ENCODE measurements at places on chromosomes 3 and 15.

GRCh38 chr15:77342807-77343206 is 77.1 kb downstream of the PEAK1 start:
- no peak for DNase-seq

GRCh38 chr15:74202452-74203401 is at the start of gene STRA6:
Gene STRA6, minus strand, starts transcription at chr15:74202787. Its CDS starts 520 bp downstream, at chr15:74202267.
- DNase-seq, result no peak

- no peak for DNase-seq
Measured at GRCh38 chr3:160478338-160478737, 28.8 kb upstream of the TRIM59 start.

GRCh38 chr3:21645121-21645897 is 105.7 kb downstream of the ZNF385D start:
- DNase-seq, result peak; percentile 21

DNA sequence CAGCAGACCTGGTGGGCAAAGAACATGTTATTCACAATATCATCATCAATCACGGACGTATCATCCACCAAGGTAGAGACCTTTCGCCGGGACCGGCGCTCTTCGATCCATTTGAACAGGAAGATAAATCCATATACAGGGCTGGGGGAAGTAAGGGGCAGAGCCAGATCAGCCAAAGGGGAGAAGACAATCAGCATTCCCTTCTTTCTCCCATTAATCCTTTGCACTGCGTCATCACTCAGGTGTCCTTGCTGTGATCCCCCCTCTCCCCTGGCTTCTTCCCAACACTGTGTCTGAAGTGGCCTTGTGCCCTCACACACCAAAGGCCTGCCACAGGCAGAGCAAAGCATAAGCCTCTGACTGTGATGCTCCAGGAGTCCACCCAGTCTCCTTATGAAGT is 36.4 kb downstream of the SEMA3G start:
- no peak for DNase-seq

GRCh38 chr15:76060118-76060989 is 569 bp downstream of the TMEM266 start:
- DNase-seq, result no peak

- no peak for DNase-seq
Measured at GRCh38 chr3:106078635-106079034, 209.8 kb upstream of the CBLB start.

DNA sequence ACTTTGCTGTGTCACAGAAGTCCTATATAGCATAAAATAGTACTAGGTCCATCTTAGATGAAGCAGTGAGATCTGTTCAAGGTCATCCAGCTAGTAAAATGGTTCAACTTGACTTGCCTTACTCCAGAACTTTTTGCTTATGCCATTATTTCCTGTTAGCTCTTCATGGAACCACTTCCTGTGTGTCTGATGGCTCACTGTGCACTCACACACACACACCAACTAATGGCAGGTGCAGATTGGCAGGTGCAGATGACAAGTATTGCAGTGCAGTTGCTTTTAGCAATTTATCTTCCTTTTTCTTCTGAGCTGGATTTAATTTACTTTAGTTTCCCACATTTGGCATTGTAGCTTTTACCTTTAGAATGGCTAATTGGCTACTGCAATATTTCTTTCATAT is 29.8 kb downstream of the GOLGA8S start:
- no peak for DNase-seq

DNA sequence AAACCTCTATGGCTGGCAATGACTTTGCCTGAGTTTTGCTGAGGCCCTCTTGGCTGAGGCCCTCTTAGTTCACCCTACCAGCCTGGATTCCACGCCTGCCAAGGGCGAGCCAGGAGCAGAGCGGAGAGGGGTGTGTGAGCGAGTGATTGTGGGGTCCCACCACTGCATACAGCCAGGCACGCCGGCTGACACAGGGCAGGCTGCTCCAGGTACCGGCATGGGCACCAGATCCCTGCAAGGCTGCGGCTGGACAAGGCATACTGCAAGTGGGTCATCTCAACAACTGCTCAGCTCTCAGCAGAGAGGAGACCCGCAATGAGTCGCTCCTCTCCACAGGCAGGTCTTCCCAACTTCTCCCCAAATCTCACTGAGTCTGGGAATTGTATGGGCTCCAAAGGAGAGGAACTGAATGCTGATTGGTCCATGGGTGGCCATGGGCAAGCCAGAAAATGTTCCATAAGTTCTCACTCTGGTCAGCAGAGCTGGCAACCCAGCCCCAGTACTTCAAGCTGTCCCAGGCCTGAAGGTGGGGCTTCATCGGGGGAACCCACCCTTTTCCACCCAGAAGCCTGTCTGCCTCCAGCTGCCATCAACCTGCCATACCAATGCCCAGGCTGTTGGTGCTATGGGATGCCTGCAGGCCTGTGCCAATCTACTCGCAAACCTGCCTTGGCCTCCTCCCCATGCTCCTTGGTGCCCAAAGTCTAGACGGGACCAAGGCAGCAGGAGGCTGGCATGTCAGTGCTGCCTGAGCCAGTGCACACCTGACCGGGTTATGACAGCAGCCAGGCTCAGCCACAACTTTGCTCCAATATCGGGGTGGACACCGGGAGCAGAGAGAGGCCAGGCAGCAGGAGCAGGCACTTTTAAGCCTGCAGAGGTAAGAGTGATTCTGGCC is 1273.6 kb upstream of the GBE1 start:
- DNase-seq, result peak; percentile 63

DNA sequence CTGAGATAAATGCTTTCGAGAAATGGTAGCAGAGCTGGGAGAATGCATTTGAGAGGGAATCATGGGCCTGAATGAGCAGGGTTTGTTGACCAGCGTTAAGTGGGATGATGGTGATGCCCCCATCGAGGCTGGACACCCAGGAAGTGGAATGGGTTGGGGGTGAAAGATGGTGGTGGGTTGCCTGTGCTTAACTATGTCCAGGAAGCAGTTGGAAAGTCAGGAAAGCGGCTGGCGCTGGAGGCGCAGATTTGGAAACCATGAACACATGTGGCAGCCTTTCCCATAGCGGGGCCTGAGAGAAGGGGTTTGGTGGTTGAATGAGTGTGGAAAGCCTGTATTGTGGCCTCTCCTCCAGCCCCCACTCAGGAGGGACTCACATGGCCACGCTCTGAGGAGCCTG is 80.7 kb downstream of the AAGAB start:
- no peak for DNase-seq

GRCh38 chr15:78673476-78673875 is 32.5 kb upstream of the CHRNB4 start:
- no peak for DNase-seq
